ENCODE measurements at places on chromosomes 7 and 10. TPM values are rescaled to one million over a fixed set of nuclear protein-coding genes. Genes with fewer than 3 reads are reported as not detected.

DNA sequence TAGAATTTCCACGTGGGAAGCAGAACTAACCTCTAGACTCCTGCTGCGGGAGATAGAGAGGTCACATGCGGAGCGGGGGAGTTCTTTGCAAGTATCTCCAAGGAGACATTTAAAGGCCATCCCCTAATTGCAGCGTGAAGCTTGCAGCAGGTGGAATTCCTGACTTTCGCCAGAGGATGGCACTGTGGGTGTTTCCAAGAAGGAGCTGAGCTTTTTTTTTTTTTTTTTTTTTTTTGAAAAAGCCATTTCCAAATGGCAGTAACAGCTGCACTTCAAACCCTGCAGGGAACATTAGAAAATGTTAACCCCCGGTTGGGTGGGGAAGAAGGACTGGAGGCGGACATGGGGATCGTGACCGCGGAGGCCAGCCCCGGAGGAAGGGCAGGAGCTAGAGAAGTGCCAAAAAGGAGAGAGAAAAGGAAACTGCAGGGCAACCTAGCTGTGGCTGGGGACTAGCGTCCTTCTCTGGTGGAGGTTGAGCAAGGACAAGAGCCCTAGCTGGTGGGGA lies 487.7 kb downstream of the TYW1 start:
- no peak for DNase-seq

The PILRA gene
- 3.7 TPM for total RNA-seq

The SOSTDC1 gene
- total RNA-seq: not detected

The LYZL2 gene
- total RNA-seq: not detected

- DNase-seq: no peak
Observed at GRCh38 chr10:93333278-93333978, 148.7 kb downstream of the MYOF start.

The KLF14 gene
- total RNA-seq: not detected

- DNase-seq: peak; percentile 67
Observed at GRCh38 chr10:100730725-100731406, 14.5 kb upstream of the PAX2 start.

- DNase-seq: no peak
Observed at GRCh38 chr7:116334555-116334954, 124.2 kb downstream of the TES start.

The FAM237B gene
- not detected for total RNA-seq

DNA sequence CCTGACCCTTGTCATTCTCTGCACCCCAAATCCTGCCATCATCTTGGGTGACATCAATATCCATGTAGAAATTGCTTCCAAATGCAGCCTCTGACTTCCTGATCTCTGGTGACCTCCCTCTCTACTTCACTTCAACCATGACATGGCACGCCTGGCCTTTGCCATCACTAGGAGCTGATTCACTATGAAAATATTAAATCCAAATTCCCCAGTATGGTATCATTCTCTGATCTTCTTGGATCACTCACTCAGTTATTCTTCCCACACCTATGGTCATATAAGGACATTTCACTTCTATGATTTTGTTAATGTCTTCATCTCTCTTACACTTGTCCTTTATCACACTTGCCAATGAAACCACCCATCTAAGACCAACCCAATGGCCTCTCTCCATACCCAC lies 73.7 kb upstream of the ODAD2 start:
- no peak for DNase-seq

The HGF gene
- total RNA-seq: 0.53 TPM

The CALHM2 gene
- 11.2 TPM for total RNA-seq

DNA sequence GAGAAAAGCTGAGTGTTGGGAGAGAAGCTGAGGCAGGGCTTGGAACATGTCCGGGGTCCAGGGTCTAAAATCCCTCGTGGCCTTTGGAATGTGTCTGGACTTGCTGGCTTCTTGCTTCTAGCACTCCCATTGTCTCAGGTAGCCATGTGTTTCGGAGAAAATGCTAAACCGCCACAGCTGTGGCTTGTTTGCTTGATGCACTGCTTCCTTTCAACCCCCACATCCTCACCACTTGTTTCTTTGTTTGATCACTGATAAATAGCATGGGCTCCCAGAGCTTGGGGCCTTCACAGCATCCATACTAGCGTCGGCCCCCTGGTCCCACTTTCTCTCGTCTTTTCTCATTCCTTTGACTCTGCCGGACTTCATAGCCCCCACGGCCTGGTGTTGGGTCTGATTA lies 102.7 kb downstream of the ANKRD26 start:
- DNase-seq: no peak

- DNase-seq: no peak
Observed at GRCh38 chr10:47445720-47446119, 38.2 kb downstream of the ANXA8 start.

DNA sequence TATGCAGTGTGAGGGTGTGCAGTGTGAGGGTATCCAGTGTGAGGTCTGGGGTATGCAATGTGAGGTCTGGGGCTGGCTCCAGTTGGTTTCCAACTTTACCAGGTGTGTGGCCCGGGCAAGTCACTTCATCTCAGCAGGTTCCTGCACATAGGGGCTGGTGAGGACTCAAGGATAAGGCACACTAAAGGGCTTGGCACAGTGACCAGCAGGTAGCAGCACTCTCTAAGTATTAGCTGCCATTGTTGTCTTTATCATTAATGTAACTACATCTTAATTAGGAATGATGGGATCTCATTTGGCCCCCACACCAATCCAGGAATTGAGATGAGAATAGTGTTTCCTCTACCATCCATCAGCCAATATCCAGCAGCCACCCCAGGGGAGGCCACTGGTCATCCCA lies 117.3 kb downstream of the KCNMA1 start:
- DNase-seq: no peak

- DNase-seq: no peak
Observed at GRCh38 chr10:113411456-113411855, 141.4 kb upstream of the HABP2 start.

The MCM10 gene
- 120 TPM for total RNA-seq

DNA sequence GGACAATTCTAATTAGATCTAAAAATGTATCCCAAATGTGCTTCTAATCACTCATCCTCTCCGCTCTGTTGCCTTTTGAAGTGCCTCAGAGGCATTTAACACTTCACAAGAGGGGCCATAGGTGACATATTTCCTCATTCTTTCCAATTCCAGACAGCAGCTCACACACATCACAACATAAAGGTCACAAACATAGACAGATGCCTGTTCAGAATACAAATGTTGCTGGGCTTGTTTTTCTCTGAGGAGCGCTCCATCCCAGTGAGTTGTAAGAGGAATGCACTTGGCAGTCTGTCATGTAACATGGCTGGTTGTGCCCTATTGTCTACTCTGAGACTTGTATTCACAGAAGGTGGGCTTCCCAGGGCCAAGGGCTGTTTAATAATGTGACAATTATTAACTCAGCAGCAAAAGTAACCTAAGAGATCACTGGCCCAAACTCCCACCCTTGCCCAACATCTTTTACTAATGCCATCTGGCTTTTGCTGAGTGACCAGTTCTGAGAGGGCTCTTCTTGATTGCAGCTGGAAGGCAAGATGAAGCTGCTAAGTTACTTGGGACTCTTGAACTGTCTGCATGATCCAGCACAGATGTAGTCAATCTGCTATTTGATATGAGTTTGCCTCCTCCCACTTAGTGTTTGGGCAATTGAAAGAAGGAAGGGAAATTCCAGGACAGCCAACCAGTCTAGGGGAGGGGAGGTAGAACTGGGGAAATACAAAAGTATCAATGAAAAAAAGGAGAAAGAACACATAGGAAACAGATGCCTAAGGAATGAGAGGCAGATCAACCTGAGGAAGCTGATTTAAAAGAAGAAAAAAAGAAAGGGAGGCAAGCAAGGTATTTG lies 13.6 kb downstream of the PON2 start:
- DNase-seq: no peak

DNA sequence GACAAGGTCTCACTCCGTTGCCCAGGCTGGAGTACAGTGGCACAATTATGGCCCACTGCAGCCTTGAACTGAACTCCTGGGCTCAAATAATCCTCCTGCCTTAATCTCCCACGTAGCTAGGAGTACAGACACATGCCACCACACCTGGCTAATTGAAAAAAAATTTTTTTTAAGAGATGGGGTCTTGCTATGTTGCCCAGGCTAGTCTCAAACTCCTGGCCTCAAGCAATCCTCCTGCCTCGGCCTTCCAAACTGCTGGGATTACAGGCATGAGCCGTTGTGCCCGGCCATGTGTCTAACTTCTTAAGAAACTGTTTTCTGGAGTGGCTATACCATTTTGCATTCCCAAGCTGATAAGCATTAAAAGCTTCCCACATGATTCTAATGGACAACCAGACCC lies 9.5 kb upstream of the EFCAB10 start:
- no peak for DNase-seq

The BHLHA15 gene
- total RNA-seq: 1.8 TPM

The CAMK2G gene
- 15.3 TPM for total RNA-seq

- no peak for DNase-seq
Observed at GRCh38 chr7:18792871-18793595, 297.5 kb downstream of the HDAC9 start.

GRCh38 chr10:29112827-29113615 lies 175.8 kb upstream of the LYZL1 start:
- DNase-seq: no peak

The AS3MT gene
- total RNA-seq: not detected

GRCh38 chr10:6649903-6650302 lies 69.8 kb upstream of the PRKCQ start:
- no peak for DNase-seq

The CYP3A5 gene
- total RNA-seq: not detected

- DNase-seq: no peak
Observed at GRCh38 chr7:29622335-29623265, 59.0 kb downstream of the PRR15 start.

DNA sequence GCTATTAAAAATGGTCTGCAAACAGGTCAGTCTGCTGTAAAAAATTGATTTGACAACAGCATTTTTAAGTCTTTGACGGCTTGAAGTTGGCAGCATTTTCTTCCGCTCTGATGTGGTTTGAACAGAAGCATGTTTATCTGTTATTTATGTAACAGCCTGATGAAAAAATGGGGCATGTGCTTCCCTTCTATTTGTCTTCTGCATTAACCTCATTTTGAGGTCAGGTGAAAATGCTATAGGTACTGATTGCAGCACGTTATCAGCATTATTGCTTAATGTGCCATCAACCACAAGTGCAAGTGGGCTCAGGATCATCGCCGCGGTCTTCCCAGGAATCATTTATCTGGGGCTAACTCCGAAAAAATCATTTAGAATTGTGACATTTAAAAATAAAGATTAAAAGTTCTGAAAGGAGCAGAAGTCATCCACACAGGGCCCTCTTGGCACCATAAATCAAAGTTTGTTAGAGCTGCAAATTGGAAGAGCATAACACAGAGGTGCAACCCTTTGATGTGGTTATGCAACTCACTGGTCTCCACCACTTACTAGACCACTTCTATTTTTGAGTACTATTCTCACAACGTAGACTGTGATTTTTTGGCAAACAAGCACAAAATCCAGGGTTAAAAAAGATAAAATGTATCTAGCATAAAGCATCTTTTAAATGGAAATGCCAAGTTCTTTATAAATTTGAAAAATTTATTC lies 307.7 kb downstream of the MDFIC start:
- DNase-seq: no peak

DNA sequence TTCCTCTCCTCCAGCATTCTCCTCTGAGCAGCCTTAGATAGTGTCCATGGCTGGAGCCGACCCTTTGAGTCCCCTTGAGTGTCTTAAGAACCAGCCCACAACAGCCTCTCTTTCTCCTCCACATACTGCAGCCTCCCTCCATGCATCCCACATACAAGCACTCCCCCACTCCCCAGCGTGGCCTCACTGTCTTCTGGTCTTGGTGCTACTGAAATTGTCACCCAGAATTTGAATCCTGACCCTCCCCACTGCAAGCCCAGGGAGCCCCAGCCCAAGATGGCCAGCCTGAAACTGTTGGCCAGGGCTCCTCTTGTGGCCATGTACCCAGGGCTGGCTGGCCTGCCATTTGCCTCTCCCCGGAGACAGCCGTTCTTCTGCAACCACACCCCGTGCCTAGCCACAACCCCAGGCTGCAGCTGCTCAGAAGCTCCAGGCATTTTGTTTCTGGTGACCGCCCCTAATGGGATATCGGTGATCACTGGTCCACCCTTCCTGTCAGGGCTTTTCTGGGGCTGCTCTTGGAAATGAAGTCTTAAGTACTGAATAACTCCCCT lies 18.8 kb upstream of the SH2D4B start:
- no peak for DNase-seq

GRCh38 chr10:7400068-7400715 lies 10.6 kb downstream of the SFMBT2 start:
- DNase-seq: no peak

- no peak for DNase-seq
Observed at GRCh38 chr10:104304927-104305326, 33.3 kb downstream of the ITPRIP start.

The MRC1 gene
- not detected for total RNA-seq

- DNase-seq: no peak
Observed at GRCh38 chr7:24356718-24357386, 72.9 kb downstream of the NPY start.
